AG09309 (cell line): ENCODE measurements at places on chromosomes 1 and 21.

DNA sequence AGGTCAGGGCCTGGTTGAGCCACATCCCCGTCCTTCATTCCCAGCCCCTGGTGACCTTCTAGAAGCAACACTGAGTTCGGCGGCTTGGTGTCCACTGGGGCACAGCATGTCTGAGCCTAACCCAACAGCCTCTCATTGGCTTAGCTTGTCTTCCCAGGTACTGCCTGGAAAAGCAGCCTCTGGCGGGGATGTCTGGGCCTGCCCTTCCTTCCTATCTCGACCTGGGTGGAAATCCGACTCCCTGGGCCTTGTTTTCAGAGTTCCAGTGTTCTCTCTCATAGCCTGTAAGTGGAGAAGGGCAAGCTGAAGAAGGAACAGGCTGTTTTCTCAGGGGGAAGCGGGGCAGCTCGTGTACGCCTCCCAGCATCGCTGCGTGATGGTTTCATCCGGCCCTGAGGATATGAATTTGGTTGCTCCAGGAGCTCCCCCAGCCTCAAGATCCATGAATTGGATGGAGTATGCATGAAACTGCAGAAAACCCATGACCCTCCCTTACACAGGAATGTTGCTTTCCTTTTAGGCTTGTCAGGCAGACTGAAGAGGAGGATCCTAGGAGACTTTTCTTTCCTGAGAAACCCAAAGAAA, 116.5 kb upstream of the IRF2BP2 start:
- no peak for DNase-seq

- no peak for DNase-seq
Observed at GRCh38 chr1:198656500-198656932, 17.7 kb downstream of the PTPRC start.

DNA sequence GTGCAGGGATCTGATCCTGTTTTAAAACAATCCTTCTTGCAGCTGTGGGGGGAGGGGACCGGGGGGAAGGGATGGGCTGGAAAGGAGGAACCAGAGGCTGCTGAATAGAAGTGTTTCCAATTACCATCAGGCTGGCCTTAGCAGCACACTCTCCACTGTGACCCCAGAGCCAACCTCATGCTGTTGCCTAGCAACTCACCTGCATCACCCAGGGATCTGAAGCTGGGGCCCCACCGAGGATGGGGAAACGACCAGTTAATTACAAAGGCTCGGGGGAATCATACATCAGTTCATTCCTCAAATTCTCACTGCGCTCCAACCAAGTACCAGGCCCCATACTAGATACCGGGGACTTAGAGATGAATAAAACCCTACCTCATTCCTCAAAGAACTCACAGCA, 11.9 kb upstream of the GPX7 start:
- DNase-seq: no peak

DNA sequence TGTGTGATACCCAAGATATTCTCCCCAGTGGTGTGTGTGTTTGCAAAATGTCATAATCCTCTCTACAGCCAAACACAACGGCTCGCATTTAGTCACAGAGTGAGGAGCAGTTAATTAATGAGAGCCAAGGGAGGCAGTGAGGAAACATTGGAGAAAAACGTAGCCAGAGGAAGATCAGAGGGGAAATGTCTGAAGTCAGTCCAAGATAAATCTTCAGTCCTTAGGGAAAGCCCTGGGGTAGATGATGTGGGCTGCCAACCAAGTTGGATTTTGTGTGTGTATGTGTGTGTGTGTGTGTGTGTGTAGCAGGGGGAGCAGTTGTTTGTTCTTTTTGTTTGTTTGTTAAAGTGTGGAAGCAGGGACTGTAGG, 201.0 kb upstream of the PTBP2 start:
- DNase-seq: no peak

DNA sequence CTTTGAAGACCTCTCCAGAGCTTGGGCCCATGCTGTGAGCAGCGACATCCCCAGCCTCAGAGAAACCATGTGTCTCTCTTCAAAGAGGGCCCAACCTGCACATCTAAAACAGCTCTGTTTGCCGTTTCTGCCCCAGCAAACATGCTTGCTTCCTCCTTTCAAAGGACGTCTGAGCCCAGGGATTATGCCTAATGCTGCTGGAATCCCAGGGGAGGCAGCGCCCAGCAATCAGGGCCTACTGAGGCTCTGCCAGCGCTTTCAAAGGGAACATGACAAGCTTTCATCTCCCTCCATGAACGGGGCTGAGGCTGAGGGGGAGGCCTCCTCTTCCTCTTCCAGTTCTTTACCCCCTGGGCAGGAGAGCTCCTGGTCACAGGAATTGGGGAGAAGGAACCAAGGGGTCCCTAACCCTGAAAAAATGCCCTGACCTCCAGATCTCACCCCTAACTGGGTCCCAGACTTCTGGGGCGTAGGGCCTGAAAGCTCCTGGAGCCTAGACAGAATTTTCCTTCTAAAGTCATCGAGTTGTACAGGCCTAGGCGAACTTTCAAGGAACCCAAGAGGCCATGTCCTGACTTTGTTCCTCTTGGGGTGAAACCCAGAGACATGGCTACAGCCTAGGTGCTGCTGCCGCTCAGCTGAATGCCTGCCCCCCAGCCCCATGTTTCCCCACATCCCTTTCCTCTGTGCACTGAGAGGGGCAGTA, 13.4 kb upstream of the ASCL5 start:
- DNase-seq: no peak

DNA sequence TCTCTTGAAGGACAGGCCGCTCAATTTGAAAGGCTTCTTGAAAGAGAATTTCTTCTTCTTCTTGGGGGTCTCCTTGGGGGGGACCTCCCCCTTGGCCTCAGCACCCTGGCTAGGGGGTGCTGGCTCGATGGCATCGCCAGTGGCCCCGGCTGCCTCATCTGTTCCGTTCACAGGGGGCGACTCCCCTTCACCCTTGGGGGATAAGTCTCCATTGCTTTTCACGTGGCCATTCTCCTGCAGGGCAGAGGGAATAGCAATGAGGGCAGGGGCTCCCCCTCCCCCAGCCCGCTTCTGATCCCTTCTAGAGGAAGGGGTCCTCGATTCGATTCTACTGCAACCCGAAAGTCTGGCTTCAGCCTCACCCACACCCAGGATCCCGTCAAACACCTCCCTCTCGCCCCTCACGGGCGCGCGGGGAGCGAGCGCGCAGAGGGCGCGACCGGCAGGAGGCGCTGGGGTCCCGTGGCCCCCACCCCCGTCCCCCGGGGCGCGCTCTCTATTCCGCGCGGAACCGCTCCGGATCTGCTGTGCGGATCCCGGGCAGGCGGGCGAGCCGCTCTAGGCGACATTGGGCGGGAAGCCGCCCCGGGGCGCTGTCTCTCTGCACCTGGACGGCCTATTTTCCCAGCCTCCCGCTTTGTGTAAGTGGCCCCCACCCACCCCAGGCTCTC, 1.0 kb downstream of the MARCKSL1 start:
- DNase-seq: no peak

GRCh38 chr1:63112155-63112900, 210.0 kb upstream of the FOXD3 start:
- DNase-seq: peak; percentile 79

DNA sequence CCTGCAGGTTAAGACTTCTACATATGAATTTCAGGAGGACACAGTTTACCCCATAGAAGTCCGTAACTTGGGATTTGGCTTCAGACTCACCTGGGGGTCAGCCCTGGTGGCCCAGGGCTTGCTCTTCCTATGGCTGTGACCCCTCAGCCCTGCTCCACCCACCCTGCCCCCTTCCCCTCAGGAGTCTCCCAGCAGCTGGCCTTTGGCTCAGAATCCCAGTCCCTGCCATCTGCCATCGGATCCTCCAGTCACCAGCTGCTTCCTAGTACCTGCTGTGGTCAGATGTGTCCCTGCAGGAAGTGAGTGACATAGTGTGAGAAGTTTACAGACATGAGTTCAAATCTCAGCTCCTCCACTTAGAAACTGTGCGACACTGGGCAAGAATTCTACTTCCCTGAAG, 332.6 kb downstream of the NPHP4 start:
- no peak for DNase-seq

- no peak for DNase-seq
Observed at GRCh38 chr21:28704746-28705145, 287.9 kb downstream of the LTN1 start.

DNA sequence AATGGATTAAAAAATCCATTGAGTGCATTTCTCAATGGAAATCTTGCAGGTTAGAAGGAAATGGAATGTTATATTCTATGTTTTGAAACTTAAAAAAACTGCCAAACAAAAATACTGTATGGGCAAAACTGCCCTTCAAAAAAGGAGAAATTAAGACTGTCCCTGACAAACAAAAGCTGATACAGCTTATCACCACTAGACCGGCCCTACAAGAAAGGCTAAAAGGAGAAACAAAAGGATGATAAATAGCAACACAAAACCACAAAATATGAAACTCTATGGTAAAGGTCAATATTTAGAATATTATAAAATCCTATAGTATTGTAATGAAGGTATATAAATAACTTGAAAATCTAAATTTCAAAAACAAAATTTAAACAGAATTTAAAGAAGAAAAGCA, 60.0 kb downstream of the SLC25A24 start:
- DNase-seq: no peak

DNA sequence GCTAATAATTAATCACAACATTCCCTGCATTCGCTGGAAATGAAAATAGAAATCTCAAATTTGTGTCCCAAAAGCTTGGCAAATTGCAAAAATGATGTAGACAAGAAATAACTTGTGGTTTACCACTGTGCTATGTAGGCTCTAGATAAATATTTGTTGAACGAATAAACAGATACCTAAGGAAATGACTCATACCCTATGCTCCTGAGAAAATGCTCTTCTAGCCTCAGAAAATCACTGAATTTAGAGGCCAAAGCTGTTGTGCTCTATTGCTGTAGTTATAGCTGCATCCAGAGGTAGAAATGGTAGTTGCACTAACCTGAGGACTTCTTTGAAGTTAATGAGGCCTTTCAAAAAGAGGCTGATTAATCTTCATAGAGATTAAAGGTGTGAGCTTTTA, 142.0 kb upstream of the ZNHIT6 start:
- peak; percentile 86 for DNase-seq

- no peak for DNase-seq
Observed at GRCh38 chr1:109759513-109760334, 4.0 kb downstream of the EPS8L3 start.

GRCh38 chr1:168719306-168720111, 9.5 kb downstream of the DPT start:
- no peak for DNase-seq

GRCh38 chr1:202117898-202118371, 4.8 kb upstream of the GPR37L1 start:
- DNase-seq: no peak

DNA sequence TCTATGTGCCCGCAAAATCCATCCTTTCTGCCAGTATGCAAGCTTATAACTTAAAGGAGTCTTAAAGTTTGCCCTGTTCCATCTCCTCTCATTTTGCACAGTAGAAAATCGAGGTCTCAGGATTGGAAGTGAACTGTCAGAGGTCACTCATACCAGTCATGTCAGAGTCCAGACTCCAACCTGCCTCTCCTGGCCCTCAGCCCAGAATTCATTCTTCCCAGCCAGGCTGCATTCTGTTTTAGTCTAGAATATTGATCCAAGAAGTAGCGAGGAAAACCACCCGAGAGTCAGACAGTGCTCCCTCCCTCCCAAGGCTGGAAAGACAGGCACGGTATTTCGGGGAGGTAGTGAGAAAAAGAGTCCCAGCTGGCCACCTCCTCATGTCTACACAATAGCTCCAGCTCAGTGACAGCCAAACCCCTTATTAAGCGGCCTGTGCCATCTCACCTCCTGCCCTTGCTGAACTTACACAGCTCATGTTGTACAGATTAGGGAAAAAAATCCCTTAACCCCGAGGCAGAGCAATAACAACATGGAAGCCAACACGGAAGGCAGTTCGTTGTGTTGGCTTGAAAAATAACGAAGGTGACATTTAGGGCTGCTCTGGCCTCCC, 89.4 kb downstream of the OMA1 start:
- no peak for DNase-seq

DNA sequence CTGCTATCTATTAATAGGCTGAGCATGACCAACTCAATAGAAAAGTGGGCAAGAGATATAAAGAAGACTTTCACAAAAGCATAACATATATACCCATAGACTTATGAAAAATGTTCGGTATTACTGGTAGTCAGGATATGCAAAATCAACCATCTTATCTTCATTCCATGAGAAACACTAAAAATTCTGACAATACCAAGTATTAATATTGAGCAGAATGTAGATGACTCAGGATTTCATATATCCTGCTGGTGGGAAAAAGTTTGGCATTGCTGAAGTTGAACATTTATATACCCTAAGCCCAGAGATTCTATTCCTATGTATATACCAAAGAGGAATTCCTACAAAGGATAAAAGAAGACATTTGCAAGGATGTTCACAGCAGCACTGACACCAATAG, 138.3 kb downstream of the CLEC20A start:
- no peak for DNase-seq

GRCh38 chr1:95252422-95252821, 18.4 kb downstream of the RWDD3 start:
- no peak for DNase-seq

DNA sequence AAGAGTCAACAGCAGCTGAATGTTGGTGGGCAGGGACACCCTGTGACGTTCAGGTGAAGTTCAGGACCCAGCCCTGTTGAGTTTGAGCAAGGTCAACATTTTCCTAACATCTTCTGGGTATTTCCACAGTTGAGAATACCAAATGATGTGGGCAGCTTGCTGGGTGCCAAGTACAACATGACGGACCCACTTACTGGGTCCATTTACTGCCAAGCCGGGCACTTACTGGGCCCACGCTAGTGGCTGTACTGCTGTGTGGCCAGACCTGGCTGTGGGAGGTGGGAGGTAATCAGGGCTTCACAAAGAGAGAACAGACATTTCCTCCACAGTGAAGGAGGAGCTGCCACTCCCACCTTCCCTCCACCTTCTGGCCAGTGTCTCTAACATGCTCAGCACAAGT, 99.2 kb downstream of the PSMG1 start:
- DNase-seq: no peak

- no peak for DNase-seq
Observed at GRCh38 chr1:12186679-12186985, 19.8 kb downstream of the TNFRSF1B start.

- DNase-seq: no peak
Observed at GRCh38 chr1:11793819-11794218, 11.9 kb downstream of the MTHFR start.

DNA sequence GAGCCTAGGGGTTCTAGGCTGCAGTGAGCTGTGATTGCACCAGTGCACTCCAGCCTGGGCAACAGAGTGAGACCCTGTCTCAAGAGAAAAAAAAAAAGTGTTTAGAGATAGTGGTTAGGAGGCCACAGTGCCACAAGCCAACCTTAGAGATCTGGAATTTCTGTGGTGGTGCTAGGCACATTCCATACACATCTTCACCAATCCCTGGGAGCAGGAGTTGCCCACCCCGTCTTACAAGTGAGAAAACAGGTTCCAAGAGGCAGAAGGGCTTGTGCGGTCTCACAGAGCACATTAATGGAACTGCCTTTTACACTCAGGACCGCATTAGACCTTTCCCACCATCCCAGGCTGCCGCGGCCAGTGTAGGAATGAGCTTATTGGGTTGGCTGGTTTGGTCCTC, 93.2 kb downstream of the EPHB2 start:
- no peak for DNase-seq

- no peak for DNase-seq
Observed at GRCh38 chr1:191687721-191688120, 470.5 kb upstream of the RGS18 start.

- DNase-seq: no peak
Observed at GRCh38 chr1:64320922-64321614, 117.6 kb downstream of the UBE2U start.

- no peak for DNase-seq
Observed at GRCh38 chr1:25462732-25463131, 32.0 kb downstream of the MACO1 start.
